ENCODE measurements at places on chromosomes 2 and 18. TPM values are rescaled to one million over a fixed set of nuclear protein-coding genes. Genes with fewer than 3 reads are reported as not detected.
A peak's percentile ranks its signal among the peaks of the same experiment; 100 is the strongest.

DNA sequence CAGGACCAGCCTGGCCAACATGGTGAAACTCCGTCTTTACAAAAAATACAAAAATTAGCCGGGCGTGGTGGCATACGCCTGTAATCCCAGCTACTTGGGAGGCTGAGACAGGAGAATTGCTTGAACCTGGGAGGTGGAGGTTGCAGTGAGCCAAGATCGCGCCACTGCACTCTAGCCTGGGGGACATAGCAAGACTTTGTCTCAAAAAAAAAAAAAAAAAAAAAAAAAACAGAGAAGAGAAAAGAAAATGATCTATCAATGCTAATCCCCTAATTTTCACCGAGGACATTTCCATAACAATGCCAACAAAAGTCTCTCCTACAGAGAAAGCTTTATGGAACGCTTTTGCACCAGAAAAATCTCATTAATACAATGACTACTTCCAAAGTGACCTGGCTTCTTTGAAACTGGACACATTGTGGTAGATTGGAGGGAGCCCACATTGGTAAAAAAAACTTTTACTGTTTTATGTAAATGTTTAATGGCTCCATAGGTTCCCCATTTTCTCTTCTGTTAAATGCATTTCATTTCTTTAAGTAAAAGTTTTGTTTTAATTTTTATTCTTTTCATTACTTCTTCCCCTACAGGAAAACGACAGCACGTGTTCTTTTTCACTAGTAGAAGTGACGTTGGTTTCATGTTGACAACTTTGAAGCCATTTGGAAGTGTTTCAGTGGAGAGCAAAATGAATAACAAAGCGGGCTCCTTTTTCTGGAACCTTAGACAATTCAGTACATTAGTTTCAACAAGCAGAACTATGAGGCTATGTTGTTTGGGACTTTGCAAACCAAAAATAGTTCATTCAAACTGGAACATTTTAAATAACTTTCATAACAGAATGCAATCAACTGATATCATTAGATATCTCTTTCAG lies 888 bp downstream of the FASTKD2 start:
- no peak for DNase-seq

- no peak for DNase-seq
Measured at GRCh38 chr2:61770298-61770697, 83.6 kb downstream of the FAM161A start.

DNA sequence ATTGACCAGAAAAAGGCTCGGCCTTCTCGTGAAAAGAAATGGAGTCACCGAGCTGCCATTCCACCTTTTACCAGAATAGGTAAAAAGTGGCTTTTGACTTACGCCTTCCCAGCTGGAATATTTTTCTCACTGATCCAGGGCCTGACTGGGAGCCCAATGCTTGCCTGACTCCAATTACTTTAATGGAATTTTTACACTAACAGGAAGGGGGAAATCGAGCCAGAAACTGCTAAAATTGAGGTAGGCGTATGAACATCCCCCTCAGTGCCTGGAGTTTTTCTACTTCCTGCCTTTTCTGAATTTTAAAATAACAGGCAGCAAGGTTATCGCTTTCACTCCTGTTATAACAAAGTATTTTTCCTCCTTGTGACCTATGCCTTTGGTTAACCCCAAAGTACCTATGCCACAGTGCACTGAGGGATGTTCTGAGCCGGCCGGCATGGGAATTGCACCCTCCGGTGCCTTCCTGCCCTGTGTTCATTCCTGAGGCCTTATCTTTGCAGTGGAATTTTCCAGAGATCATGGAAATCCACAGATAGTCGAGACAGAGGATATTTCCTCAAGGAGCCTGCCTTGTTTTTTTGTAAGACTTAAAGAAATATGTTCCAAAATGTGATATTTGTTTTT lies 18.3 kb upstream of the RPL31 start:
- DNase-seq, result no peak

DNA sequence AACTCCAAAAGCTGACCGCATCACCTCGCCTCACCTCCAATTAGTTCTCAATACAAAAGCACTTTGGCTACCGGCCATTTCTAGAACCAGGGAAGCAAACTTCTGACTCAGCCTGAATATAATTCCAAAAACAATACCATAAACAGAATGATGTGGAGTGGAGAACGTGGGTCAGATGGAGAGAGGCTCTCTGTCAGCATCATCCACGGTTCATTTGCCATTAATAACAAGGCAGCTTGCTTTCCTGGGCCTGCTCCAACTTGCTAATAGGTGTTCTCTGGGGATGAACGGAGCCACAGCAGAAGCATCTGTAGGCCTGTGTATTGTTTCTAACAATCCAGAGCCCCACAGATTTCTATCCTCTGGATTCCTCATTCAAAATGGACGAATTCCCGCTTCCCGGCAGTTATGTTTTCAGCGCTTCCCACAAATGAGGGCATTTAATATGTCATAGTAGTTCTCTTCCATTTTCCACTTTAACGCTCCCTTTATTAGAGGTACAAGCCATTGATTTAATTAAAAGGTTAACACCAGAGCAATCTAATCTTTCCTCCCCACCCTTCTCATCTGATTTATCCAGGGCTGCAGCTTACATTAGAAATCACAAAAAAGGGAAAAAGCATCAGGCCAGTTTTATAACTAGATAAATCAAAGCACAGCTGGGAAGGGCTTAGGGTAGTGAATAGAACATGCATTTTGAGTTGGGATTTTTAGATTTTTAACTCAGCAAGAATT lies 23.2 kb upstream of the CNTNAP5 start:
- DNase-seq, result no peak

- DNase-seq, result no peak
Measured at GRCh38 chr2:236162031-236162845, 5.9 kb downstream of the GBX2 start.

DNA sequence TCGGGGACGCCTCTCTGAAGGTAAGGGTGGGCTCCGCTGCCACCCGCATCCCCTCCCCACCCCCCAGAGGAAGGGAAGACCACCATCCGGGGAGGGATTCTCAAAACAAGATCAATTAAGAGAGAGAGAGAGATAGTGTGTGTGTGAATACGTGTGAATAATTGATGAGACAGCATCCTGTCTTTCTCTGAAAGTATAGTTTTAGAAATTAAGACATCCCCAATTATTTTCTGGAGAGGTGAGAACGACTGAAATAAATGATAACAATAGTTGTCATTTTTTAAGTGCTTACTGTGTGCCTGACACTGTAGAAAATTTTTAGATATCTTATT lies 751 bp downstream of the IL18R1 start:
- no peak for DNase-seq

DNA sequence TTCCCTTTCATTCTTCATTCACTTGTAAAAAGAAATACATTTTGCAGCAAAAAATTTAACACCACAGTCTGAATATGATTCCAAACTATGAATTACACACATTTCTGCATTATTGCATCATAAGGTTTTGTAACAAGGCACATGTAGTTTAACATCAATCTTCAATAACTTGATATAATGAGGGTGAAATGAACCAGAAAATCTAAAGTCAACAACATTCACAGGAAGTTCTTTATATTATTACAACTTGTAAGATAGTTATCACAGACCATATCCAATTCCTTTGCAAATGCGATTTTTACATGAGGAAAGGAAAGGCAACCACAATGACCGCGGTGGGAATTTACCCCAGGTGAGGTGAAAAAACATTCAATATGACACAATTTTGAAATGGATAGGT lies 213.3 kb downstream of the NAPG start:
- no peak for DNase-seq

DNA sequence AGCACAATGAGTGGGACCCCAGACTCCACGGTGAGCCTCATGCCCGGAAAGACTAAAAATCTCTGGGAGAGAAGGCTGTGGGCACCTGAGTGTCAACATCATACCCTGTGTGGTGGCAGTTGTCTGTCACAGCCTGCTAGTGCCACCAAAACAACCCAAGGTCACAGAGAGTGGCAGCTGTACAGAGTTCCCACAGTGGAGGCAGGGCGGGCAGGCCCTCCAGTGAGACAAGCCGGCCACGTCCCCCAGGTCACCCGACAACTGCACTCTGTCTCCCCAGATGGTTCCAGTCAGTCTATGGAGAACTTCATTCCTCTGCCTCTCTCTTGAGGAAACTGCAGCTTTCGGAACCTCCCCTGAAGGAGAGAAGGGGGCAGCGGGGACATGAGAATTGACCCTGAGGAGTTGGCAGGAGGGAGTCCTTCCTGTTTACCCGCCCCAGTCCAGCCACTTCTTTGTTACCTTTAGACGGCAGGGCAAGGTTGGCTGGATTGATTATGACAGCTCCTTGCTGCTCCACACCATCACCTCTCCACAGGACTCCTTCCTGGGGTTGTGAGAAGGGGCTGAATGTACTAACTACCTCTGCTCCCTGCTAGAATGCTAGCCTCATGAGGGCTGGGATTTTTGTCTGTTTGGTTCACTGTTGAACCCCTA lies 11.3 kb upstream of the FIGLA start:
- DNase-seq, result peak; percentile 36

DNA sequence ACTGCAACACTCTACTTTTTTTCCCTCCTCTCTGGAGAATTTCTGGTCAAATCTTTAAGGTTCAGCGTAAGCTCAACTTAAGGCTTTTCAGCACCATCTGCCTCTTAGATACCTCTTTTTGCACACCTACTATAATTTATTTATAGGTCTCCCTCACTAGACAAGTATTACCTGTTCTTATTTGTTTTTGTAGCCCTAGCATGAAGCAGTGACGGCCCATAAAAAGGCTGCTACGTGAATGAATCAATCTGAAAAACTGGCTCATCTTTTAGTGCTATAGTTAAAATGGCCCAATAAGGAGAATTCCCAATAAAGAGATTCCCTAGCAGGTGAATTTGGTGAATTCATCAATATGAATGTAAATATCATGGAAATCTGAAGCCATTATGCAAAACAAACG lies 6.5 kb downstream of the RNF149 start:
- no peak for DNase-seq

DNA sequence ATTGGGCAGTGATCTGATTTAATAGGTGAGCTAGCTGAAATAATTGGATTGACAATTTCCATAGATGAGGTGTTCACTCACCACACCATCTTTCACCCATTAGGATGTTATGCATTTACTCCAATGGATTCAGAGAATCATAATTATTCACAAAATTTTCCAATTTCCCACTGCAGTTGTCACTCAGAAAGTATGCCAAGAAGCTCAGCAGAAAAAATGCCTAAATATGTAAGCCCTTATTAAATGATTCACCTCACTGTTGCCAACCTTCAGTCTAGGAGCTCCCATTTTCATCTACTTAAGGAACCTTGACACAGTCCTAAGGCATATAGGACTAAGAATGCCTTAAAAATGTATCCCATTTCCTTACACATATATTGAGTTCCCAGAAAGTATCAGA lies 94.3 kb downstream of the MBD2 start:
- no peak for DNase-seq

GRCh38 chr18:46334868-46335281 lies 230.7 kb downstream of the HAUS1 start:
- peak; percentile 81 for DNase-seq

DNA sequence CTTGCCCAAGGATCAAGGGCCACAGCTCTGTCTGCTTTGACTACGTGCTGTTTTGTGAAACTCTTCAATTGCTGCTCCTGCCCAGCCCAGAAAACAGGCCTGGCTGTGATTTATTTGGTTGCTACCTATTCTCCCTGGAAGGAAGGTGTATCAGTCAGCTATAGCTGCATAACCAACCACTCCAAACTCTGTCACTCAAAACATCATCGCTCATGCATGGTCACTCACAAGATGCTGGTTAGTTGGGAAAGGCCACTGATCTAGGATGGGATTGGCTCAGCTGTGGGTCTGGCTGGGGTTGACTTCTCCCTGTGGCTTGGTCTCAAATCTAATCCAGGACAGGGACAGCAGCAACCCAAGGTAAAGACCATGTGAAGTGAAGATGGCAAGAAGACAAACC lies 14.6 kb downstream of the TEX51 start:
- DNase-seq, result no peak

DNA sequence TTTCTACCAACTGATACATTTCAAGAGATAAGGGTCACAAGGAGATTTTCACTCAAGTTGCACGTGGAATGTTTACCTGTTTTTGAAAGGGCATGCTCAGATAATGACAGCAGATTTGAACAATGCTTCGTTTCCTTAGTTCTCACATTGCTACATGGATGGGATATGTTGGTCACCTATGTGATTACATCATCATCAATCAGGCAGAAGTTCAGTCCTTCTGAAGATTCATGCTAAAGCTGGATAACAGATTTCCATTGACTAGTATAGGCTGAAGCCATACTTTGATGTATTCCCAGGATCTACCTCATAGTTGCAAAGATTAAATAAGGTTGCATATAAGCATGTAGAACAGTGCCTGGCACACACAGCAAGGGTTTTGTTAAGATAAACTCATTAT lies 19.7 kb downstream of the TCF7L1 start:
- no peak for DNase-seq

DNA sequence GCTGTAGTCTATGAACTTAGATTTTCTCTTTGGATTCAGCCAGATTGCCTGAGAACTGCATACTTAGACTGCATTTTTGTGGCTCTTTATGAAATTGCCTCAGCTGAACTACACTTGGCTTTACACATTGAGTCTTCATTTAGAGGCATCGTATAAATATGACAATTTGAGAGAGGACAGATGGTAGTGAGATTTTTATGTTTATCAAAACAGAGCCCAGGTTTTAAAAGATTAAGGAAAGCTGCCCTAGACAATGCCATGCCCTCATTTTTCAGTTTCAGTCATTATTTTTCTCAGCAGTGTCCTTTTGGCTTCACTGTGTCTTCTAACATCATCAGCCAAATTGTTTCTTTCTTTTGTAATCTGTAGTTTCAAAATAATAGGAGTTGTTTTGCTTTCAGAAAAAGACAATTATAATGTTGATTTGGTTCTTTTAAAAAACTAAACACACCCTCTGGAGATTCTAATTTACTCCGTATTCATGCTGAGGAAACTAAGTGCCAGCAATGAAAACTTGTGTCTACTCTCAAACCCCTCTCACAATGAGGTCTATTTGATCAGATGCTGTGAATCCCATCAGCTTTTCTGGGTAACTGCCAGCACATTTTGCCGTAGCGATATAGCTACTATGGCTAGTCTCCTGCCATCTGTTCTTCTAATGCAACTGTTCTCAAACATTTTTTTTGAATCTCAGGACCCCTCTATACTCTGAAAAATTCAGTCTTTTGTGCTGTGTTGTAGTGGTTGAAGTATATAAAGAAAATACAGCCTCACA lies 46.2 kb downstream of the TWSG1 start:
- DNase-seq, result no peak

- DNase-seq, result no peak
Measured at GRCh38 chr18:9340472-9340871, 5.9 kb downstream of the TWSG1 start.

- DNase-seq, result no peak
Measured at GRCh38 chr2:233213975-233214374, 37.5 kb upstream of the ATG16L1 start.

- DNase-seq, result no peak
Measured at GRCh38 chr2:11100130-11100529, 55.1 kb upstream of the SLC66A3 start.

HAAO gene
- total RNA-seq, result 6.9 TPM

LINC00305 gene
- not detected for total RNA-seq

IL1F10 gene
- not detected for total RNA-seq

PROM2 gene
- total RNA-seq, result 26.2 TPM

TMX3 gene
- 25.0 TPM for total RNA-seq

AFTPH gene
- 33.8 TPM for total RNA-seq
